RPMI7951 (cell line): ENCODE measurements at places on chromosomes 2 and 18. TPM values are rescaled to one million over a fixed set of nuclear protein-coding genes. Genes with fewer than 3 reads are reported as not detected.

CCDC74B gene
- 0.72 and 3.2 TPM in 2 replicates for total RNA-seq

DHX57 gene
- 13.5 and 17.3 TPM in 2 replicates for total RNA-seq

PROC gene
- total RNA-seq, result 0.48 TPM in 1 of 2 replicates, not detected in the other

PREPL gene
- total RNA-seq, result 45.4 and 53.3 TPM in 2 replicates

SCLY gene
- 13.3 and 21.5 TPM in 2 replicates for total RNA-seq

SERPINB10 gene
- total RNA-seq, result 0.10 and 0.60 TPM in 2 replicates

DNA sequence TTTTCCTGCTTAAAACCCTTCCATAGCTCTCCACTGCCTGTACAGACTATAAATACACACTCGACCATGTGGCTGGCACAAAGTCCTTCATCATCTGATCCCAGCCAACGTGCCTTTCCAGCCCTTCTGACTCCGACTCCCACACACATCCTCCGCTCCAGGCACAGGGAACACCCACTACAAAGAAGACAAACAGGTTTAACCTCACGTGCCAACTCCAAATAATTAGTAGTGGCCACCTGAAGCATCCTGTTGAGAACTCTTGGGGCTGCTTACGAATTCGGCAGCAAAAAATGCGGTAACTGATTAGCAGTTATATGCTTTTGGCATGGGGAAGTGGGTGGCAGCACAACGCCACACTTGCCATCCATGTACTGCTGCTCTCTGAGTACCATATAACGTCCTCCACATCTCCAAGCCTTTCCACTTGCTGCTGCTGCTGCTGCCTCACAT lies 12.1 kb downstream of the SPIRE1 start:
- peak; percentile 61 for DNase-seq

DNA sequence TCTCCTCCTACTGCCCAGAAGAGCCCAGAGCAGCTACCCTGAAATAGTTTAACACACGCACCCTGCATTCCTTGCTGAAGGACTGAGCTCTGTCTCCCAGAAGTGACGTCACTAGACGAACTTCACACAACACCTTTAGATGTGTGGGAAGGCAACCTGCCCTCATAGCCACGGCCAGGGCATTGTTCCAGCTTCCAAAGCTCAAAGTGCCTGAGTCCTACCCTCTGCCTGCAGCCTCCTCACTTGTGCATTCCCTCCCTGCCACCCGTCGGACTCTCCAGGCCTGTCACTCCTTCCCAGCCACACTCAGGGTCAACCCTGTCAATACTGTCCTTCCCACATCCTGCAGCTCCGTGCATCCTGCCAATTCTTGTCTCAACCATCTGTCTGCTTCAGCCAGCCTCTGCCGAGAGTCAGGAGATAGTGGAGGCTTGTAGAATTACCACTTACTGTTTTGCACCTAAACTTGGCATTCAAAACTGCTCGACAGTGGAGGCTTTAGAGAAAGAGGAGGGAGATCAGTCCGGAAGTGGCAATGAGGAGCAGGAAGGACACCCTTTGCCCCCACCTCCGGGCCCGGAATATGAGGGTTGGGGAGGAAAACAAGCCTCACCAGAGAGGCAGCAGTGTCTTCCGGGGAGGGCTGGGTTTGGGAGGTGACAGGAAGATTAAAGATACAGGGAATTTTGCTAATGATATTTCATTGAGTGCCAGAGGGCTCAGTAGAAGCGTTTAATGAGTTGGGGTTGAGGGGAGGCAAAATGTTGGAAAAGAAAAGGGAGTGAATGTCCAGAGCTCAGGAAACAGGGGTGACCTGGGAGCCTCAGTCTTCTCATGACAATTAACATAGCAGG lies 72.3 kb upstream of the ATG16L1 start:
- peak; percentile 87 for DNase-seq

DNA sequence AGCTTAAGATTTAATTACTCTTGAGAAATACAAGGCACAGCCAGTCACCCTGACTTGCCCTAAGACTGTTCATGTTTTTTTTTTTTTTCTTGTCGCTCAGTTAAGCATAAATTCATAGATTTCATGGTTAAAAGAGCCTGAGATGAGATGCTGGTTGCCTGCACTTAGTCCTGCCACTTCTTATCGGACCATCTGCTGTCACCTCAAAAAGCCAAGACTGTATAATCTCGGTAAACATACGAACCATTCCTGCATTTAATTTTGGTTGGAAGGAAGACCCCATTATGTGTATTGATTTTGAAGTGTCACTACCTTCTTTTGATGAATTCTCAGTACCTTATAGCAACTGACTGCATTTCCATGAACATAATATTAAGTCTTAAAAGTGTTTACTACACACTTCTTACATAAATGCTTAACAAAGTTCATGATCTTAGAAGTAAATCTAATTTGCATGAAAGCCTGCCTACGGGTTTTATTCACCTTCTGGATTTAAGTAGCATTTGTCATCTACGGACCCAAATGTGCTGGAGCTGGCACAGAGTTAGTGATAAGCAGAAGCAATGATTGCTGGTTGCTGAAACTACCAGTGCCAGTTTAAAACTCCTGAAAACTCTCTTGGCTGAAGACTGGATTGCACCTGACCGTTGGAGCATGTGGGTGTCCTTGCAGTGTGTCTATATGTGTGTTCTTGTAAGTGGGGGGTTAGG lies 843.4 kb downstream of the TMEM182 start:
- DNase-seq, result no peak

DNA sequence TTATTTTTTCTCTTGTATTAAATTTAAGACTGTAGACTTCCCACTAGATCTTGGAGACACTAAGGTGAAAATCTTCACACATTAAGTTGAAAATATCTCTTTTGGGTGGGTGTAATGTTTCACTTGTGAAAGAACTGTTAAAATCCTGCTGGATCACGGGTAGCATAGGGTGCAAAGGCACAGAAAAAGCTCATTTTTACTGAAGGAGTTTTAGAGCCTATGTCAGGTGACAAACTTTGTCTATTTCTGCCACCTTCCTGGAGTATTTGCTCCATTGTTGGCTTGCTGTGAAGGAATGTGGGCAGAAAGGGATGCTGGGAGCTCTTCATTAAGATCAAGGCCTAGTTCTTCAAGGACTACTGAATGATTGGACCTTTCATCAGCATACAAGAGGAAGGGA lies 119.4 kb downstream of the FMNL2 start:
- DNase-seq, result no peak

DNA sequence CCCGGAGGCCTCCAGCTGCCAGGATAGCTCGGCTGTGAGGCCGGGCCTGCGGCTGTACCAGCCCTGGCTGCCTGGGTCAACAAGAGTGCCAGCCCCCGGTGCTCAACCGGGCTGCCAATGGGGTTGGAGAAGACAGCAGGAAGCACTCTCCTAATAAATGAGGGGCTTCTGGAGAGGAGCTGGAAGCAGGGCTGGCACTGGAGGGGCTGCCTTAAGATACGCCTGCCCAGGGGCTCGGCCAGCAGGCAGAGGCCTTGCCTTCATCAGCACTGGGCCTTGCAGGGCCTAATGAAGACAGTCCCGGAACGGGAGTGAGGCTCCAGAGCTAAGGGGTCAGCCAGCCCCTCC lies 73.6 kb downstream of the TEX51 start:
- no peak for DNase-seq

DNA sequence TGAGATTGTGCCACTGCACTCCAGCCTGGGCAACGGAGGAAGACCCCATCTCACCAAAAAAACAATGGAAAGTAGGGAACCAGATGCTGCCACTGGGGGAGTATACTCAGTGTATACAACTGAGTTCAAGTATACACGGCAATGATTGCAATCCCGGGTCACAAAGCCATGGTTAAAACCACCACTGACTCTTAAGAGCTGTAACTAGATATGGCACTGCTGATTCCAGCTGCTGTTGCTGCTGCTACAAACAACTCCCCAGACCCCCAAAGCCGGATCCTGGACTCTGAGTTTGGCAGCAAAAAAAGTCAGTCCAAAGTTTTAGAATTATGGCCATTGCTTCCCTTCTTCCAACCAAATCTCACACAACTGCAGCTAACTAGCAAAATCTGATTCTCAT lies 43.7 kb upstream of the COX7A2L start:
- DNase-seq, result no peak

GRCh38 chr18:24778810-24779418 lies 318.5 kb downstream of the HRH4 start:
- no peak for DNase-seq

DNA sequence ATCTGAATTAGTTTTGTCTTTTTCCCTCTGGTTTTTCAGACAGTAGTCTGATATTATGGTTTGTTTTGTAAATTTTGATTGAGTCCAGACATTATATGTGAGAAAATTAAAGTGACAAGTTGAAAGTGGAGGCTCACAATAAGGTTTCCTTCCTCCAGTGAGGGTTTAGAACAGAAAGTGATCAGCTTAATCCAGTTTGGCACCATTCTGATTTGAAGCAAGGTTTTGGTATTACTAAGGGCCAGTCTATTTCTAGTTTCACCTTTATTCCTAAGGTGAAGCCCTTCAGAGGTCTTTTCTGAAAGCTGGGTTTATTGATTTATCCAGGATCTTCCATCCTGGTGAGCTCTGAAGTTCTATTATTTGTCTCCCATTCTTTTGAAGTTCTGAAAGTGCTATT lies 68.7 kb downstream of the CDC42EP3 start:
- no peak for DNase-seq

DNA sequence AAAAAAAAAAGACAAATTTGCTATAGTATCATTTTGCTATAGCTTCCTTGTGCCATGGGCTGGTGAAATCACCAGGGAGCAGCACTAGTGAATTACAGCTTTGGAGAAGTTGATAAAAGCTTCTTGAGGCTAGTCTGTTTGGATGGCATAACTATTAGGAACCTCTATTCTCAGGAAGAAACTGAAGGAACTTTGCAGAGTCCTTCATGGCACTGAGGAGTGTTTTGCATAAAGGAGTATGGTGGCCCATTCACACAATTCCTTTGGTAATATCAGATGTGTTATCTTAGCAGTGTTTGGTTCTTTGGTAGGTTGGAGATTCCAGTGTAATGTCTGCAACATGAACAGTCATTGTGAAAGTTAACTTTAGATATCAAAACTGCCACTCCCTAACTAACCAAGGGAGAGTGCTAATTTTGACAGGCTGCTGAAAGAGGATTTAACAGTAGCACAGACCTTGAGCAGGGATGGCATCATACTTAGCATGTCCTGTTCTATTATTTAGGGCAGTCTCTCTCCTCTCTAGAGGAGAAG lies 76.6 kb upstream of the ZFP36L2 start:
- no peak for DNase-seq

DNA sequence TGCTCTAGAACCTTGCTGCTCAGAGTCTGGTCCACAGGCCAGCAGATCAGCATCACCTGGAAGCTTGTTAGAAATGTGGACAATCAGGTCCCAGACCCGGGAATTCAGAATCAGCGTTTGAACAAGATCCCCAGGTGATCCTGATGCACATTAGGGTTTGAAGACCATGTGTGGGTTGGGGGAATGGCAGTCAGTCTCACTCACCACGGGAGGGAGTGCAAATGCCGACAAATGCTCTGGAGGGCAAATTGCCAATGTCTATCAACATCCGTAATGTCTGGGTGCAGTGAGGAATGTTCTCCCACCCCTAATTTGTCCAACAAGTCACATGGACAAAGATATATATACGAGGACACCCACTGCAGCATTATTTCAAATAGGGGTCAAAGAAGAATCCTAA lies 34.5 kb downstream of the INPP5D start:
- no peak for DNase-seq

GRCh38 chr2:181738074-181738473 lies 57.8 kb upstream of the NEUROD1 start:
- DNase-seq, result peak; percentile 54
